ENCODE measurements at places on chromosomes 1 and 21. TPM values are rescaled to one million over a fixed set of nuclear protein-coding genes. Genes with fewer than 3 reads are reported as not detected.

The PHLDA3 gene
- 190 TPM for total RNA-seq

The TSPEAR gene
- total RNA-seq: not detected

GRCh38 chr1:75980972-75981897 is 49.0 kb upstream of the ASB17 start:
- no peak for DNase-seq

The NOL9 gene
- 14.2 TPM for total RNA-seq

The FMN2 gene
- total RNA-seq: not detected

The MPL gene
- not detected for total RNA-seq

The UQCRHL gene
- 1.8 TPM for total RNA-seq

- no peak for DNase-seq
These were observed 3.8 kb downstream of the MXRA8 start for GRCh38 chr1:1354271-1355247.

The TSEN15 gene
- total RNA-seq: 52.4 TPM

DNA sequence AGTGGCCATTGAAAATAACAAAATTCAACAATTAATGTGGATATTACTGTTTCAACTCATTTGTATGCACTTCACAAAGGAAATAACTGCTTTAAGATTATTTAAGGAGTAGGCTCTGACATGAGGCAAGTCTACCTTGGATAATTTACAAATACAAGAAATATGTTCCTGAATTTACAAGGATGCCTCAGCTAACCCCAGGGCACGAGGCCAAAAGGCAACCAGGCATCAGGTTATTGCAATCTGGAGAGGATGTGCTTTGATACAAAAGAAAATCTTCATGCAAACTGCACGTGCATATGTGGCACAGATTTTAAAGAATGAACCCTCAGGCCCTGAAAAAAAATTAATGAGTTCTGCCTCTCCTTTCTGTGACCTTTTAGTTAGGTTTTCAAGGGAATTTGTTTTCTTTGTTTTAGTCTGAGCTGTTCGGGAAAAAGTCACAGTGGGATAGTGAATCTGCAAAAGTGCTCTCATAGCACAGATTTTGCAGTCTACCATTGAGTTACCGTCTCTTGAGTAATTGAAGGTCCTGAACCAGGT is 1304.2 kb upstream of the ADGRL4 start:
- no peak for DNase-seq

DNA sequence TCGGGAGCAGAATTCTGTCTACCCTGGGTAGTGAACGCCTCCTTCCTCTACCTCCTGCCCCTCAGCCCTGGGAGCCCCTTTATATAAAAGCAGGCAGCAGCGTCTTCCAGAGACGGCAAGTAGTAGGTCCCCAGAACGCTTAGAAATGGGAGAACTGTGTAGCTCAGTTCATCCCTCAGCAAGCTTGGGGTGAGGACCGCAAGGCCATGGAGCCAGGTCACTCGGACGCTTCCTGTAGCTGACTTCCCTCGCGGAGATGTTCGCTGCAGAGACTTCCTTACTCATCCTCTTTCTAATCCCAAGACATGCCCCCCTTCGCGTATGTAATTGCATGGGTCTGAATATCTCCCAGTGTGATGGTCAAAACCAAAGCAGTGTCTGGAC is 141.4 kb upstream of the COA6 start:
- no peak for DNase-seq

GRCh38 chr1:225965231-225965630 is 24.2 kb upstream of the LEFTY2 start:
- DNase-seq: no peak

- peak; percentile 35 for DNase-seq
These were observed 83.5 kb downstream of the SYF2 start for GRCh38 chr1:25148673-25149300.

The LIN28A gene
- not detected for total RNA-seq

The SLC5A9 gene
- not detected for total RNA-seq

- no peak for DNase-seq
These were observed 15.6 kb downstream of the RUNX3 start for GRCh38 chr1:24914226-24915069.

GRCh38 chr1:231612393-231613089 is 14.0 kb upstream of the DISC1 start:
- no peak for DNase-seq

DNA sequence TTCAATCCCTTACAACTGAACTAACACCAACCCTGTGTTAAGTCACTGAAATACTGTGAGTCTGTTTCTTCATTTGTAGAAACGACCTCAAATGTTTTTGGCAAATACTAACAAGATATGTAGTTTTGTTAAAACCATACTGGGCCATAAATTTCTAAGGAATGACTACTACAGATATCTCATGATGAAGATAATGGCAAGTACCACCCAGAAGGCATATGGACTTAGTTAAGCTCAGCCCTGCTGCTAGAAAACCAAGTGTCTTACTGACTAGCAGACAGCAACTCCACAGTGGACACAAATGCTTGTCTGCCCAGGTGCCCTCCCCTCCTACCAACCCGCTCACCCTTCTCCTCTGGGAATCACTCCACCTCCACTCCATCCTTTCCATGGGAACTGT is 44.5 kb upstream of the BMP8B start:
- DNase-seq: no peak

The TNNI3K gene
- 1.3 TPM for total RNA-seq

DNA sequence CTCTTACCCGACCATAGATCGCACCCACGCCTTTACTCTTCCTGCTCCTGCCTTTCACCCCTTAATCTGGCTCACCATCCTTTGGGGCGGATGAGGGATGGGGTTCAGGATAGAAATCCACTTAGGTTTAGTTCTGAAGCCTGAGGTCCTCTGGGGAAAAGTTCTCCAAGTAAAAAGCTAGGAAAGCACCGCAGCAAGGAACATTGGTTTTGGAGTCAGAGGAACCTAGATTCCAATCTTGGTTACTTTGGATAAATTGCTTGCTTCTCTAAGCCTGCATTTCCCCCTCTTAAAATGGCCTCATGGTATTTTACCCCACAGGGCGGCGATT is 988 bp upstream of the ASAP3 start:
- DNase-seq: no peak

Data from bronchial epithelial cell (primary cell).